Stimulated activated CD4-positive, alpha-beta T cell treated with anti-CD3 and anti-CD28 coated beads, Interleukin-4, amount 100 ng/mL, for 1 hour (primary cell): ENCODE measurements at places on chromosomes 2 and 18.

DNA sequence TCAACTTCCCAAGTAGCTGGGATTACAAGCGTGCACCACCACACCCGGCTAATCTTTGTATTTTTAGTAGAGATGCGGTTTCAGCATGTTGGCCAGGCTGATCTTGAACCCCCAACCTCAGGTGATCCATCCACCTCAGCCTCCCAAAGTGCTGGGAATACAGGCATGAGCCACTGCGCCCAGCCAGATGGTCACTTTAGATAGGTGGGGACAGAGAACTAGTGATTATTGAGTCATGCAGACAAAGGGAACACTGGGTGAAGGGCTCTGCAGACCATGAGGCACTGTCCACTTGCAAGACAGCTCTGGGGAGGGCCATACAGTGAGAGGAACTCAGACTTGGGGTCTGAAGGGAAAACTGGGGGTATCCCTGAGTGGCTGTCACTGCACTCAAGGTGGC, 58.4 kb upstream of the POMC start:
- no peak for DNase-seq

DNA sequence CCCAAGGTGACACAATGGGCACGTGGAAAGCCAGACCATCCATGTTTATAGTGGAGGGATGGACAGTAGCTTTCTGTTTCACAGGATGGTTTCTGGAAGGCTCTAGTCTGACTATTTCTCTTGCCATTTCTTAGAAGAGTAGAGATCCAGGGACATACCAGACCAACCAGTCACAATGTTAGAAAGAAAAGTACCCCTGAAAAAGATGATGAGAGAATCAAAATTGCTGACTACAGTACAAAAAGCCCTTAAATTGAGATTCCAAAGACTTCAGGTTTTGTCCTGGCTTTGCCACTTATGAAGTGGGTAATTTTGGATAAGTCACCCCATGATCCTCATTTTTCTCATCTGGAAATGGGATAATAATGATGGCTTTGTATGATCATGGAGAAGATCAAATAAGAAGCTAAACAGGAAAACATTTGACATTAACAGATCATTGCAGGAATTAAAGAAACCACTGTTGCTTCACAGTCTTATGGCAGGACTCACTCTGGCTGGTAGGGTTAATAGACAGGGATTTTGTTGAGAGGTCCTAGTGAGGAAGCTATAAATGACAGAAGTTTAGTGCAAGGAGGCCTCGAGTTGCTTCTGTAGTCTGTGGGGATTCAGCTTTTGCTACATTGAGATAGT, 386.0 kb downstream of the IRS1 start:
- DNase-seq, result no peak

GRCh38 chr2:191010887-191011885, 2.8 kb downstream of the STAT1 start:
- DNase-seq, result no peak

DNA sequence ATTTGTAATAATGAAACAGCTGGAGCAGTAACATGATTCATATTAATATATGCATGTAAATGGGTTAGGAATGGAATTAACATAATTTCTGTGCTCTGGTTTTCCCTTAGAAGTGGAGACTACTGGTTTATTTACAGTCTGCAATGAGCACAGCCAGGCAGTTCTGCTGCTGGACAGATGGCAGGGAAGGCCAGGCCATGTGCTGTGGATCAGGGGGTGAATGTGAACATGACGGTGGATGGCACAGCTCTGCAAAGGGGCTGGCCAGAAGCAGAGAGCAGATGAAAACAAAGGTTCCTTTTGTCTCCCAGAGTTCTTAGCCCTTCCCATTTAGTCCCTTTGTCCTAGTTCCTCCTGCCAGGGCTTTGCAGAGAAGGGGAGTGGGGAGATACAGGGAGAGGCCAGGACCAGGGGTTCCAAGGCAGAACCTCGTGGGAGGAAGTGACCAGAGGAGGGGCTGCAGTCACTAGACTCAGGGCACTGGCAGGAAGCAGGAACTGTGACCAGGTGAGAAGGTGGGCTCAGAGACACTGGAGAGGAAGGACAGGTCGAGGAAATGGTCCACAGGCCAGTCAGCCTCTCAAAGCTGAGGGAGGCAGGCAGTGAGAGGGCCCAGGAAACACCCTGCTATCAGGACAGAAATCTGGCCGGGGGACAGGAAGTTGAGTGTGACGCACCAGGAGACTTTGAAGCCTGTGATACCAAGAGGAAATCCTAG, 112.9 kb upstream of the ATP8B1 start:
- DNase-seq, result no peak

- DNase-seq, result no peak
Measured at GRCh38 chr2:126774761-126775160, 118.8 kb downstream of the GYPC start.

DNA sequence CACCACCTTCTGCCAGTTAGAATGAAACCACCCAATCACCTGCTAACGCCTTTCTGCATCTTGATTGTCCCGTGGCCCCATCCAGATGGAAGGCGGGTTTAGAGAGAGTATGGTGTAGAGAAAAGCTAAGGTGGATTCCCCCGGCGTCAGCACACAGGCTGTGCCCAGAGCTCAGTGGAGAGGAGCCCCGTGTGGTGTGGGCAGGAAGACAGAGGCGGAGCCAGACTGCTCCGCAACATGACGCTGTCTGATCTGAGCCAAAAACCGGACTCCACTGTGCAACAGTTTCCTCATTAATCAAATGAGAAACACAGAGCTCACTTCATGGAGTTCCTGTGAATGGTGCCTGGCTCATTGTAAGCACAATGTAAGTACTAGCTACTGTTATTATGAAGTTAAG, 448.1 kb upstream of the SMIM21 start:
- no peak for DNase-seq

- no peak for DNase-seq
Measured at GRCh38 chr18:11906176-11906575, 1.9 kb downstream of the MPPE1 start.

GRCh38 chr2:53460347-53460746, 307.3 kb upstream of the CHAC2 start:
- DNase-seq, result no peak

DNA sequence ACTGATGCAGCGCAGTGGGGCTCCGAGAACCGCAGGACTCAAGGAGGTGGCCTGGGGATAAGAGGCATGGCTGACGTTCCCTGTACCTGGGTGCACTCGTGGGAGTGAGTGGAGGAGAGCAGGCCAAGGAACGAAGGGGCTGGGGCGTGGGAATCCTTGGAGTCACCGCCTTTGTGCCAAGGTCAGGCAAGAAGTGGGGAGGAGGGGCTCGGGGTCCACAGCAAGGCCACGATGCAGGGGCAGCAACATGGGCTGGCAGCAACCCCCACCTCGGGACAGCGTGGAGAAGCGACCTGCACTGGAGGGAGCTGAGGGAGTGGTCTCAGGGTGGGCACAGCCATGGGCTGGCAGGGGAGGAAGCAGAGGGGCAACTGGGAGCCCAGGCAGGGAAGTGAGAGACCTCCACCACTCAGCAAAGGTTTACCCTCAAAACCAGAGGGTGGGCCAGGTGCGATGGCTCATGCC, 18.6 kb downstream of the ARID5A start:
- DNase-seq, result no peak

GRCh38 chr2:119160361-119160990, 1.9 kb upstream of the C1QL2 start:
- DNase-seq, result no peak

- DNase-seq, result no peak
Measured at GRCh38 chr2:225493420-225494099, 94.0 kb downstream of the NYAP2 start.

GRCh38 chr2:179900655-179901054, 39.2 kb upstream of the ZNF385B start:
- no peak for DNase-seq

- no peak for DNase-seq
Measured at GRCh38 chr2:217952409-217952808, 50.4 kb downstream of the TNS1 start.

DNA sequence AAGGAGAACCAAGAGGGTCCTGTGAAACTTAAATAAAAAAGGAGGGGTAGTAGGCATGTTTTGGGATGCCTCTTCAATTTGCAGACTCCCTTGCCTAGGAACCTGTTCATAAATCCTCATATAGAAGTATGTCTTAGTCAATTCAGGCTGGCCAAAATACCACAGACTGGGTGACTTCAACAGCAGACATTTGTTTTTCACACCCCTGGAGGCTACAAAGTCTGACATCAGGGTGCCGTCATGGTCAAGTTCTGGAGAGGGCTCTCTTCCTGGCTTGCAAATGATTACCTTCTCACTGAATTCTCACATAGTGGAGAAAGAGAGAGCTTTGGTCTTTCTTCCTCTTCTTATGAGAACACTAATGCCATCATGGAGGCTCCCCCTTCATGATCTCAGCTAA, 4.1 kb upstream of the TCF4 start:
- no peak for DNase-seq

GRCh38 chr2:185643434-185643833, 95.2 kb upstream of the FSIP2 start:
- no peak for DNase-seq

DNA sequence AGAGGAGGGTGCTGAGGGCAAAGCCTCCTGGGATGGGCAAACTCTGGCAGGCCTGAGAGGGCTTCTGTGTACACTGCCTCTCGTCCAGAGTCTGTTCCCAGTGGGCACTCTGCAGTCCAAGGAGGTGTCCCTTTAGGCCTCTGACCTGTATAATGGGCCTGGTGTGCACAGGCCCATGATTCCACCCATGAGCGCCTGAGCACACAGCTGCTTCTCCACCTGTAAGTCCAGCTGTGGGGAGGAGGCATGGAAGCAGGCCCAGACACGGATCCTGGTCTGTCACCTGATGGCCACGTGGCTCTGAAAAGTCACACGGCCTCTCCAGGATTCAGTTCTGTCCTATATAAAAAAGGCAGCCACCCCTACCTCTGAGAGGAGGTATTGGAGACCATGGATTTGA, 57.0 kb downstream of the PARD6G start:
- no peak for DNase-seq

GRCh38 chr2:158325782-158326340, 130.7 kb downstream of the CCDC148 start:
- DNase-seq, result no peak

- no peak for DNase-seq
Measured at GRCh38 chr2:223433461-223433860, 168.7 kb downstream of the SCG2 start.

GRCh38 chr2:143928184-143928583, 591.7 kb downstream of the ZEB2 start:
- DNase-seq, result no peak

- no peak for DNase-seq
Measured at GRCh38 chr18:48814490-48815178, 136.1 kb downstream of the SMAD7 start.

DNA sequence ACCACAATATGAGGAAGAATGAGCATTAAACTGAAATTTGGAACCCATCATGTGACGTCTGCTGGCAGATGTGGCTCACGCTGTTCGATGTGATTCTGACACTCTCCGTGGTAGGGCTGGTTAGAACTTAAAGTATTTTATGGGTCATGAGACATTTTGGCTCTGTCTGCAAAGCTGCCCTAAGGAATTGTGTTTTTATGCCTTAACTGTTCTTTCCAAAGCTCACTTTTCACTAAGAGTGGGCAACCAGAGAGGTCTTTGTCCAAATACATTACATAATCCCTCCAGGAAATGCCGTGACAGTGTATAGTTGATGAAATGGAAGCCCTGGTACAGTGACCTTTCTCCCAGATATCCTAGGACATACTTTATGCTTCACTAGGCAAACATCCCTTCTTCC, 119.1 kb downstream of the AQP4 start:
- DNase-seq, result no peak

DNA sequence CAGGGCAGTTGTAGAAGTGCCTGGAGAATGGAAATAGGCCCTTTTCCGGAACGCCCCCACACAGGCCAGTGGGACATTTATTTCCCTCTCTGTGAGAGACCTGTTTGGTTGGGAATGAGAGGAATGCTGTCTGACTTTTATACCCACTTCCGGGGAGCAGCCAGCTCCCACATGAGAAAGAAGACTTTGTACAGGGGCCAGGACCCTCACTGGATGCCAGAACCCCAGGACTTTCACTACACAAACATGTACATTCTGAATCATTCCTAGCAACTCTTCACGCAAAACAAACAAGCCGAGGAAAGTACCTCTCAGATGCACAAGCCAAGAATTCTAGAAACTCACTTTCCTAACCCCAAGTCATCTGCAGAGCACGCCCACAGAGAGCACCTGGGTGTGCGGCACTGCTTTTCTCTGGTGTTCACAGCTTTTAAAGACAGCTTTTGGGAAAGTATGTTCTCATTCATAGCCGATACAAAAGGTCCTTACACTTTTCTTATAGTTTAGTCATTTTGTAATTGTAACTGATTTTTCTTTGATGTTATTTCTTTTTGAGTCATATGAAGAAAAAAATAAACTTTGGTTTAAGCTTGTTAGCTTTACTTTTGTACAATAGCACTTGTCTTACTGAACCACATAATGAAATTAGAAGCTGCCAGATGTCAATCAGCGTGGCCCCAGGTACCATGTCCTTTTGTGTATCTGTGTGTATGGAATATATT, 856.1 kb upstream of the ID2 start:
- DNase-seq, result peak; percentile 53

GRCh38 chr2:23215016-23215415, 170.0 kb upstream of the KLHL29 start:
- no peak for DNase-seq

GRCh38 chr2:61632276-61633169, 94.4 kb upstream of the XPO1 start:
- DNase-seq, result no peak

GRCh38 chr2:164836907-164837306, 4.7 kb downstream of the COBLL1 start:
- no peak for DNase-seq

GRCh38 chr2:32962690-32963089, 15.9 kb downstream of the LTBP1 start:
- DNase-seq, result no peak

GRCh38 chr2:73284296-73285158, at the start of gene FBXO41:
TSS of gene FBXO41 (minus strand) at chr2:73284478. CDS start at chr2:73269630, 14,848 bp downstream.
- DNase-seq, result peak; percentile 77

- no peak for DNase-seq
Measured at GRCh38 chr2:62467475-62468321, 38.3 kb downstream of the TMEM17 start.

GRCh38 chr2:239815671-239816070, 209.5 kb downstream of the NDUFA10 start:
- DNase-seq, result no peak

GRCh38 chr2:235894839-235895238, 273.3 kb downstream of the GBX2 start:
- DNase-seq, result no peak

DNA sequence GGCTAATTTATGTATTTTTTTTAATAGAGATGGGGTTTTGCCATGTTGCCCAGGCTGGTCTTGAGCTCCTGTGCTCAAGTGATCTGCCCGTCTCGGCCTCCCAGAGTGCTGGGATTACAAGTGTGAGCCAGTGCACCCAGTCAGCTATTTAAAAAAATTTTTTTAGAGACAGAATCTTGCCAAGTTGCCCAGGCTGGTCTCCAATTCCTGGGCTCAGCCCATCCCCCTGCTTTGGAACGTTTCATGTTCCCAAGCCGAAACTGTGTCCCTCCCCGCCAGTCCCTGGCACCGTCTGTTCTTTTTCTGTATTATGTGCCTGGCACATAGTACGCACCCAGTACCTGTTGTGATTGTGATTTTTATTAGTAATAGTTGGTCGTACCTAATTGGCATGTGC, 63.1 kb upstream of the MGAT5 start:
- DNase-seq, result no peak

- DNase-seq, result no peak
Measured at GRCh38 chr2:130918393-130918792, 81.7 kb downstream of the ARHGEF4 start.
